ENCODE measurements at places on chromosomes 3 and 15. TPM values are rescaled to one million over a fixed set of nuclear protein-coding genes. Genes with fewer than 3 reads are reported as not detected.

Gene ZPLD1
- total RNA-seq, result not detected

Gene KLHL40
- total RNA-seq, result not detected

Gene POPDC2
- not detected for total RNA-seq

Gene TMOD3
- total RNA-seq, result 39.2 TPM

Gene SPESP1
- total RNA-seq, result 14.3 TPM

Gene CHRD
- total RNA-seq, result 0.18 TPM

Gene PATL2
- not detected for total RNA-seq

Gene IFT57
- 34.7 TPM for total RNA-seq

Gene DAPK2
- 0.36 TPM for total RNA-seq

Gene PFN2
- 54.9 TPM for total RNA-seq

Gene SERINC4
- total RNA-seq, result not detected

Gene ONECUT1
- not detected for total RNA-seq

Gene SLC9C1
- total RNA-seq, result 0.16 TPM

Gene GPR176
- 108 TPM for total RNA-seq

Gene BLM
- total RNA-seq, result 1.6 TPM

Gene CHST14
- total RNA-seq, result 23.3 TPM

Gene MST1R
- total RNA-seq, result not detected

Gene PLCL2
- total RNA-seq, result 4.9 TPM

Gene FES
- 15.0 TPM for total RNA-seq

Gene GANC
- total RNA-seq, result 13.0 TPM

Gene FEZF2
- not detected for total RNA-seq

All from cardiac atrium fibroblast (primary cell).